ENCODE measurements at places on chromosomes 3 and 15.

GRCh38 chr3:172624999-172625398 is 85.9 kb downstream of the NCEH1 start:
- DNase-seq, result no peak

GRCh38 chr3:16481546-16481897 is 32.0 kb downstream of the RFTN1 start:
- no peak for DNase-seq

DNA sequence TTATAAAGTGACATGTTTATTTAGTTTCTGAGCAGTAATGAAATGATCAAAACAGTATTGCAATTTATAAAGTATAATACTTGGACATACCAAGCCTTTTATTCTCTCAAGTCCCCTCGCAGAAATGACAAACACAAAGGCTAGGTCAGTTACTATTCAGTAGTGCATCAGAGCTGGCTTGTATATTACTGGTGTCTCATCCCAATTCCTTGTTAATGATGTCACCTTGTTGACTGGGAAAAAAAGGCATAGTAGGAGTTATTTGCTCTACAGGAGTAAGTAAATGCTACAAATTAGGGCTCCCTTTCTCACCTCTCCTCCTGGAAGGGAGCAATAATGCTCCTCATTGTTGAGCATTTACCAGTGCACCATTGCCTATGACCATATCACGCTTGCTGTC is 317.6 kb downstream of the CHL1 start:
- DNase-seq, result no peak

- DNase-seq, result peak; percentile 77
These were observed 201.1 kb upstream of the LRRFIP2 start for GRCh38 chr3:37375184-37376127.

DNA sequence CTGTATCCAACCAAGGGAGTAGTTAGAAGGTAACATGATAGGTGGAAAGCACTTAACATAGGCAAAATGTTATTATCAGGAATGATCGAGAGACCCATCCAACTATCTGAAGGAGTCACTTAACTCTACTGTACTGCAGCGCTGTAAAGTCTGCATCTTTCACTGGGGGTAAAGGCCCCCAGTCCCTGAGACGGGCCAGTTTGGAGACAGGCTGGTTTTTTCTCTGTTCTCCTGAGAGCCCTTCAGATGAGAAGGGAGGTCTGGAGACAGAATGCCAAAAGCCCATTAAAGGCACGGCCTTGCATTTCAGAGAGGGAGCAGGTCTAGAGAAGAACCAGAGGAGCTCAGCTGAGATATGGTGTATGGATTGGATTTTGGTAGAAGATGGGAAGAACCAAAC is 71.3 kb upstream of the CGNL1 start:
- peak; percentile 10 for DNase-seq

- DNase-seq, result no peak
These were observed 9.1 kb downstream of the RAMAC start for GRCh38 chr15:82995076-82995475.

DNA sequence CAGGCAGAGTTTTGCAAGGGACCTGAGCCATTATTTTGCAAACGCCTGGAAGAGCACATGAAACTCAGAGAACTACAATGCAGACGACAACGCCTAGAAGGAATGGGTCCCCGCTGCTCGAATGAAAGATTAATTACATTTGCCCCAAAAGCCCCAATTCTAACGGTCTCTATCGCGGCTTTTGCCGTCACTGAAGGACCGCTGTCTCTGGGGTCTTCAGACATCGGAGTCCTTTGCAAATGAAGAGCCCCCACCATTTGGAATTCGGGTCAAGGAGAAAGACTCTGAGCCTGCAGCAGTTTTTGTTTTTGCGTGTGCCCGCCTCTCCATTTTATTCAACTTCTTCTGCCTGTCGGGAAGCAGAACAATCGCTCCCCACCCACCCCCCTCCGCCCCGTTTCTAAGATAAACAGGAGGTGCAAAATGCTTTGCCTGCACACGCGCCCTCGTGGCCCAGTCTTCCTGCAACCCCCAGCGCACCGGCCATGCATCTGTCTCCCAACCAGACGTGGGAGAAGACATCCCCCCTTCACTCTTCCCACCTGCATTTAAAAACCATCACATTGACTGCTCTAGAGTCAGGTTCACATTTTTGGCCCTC is 13.5 kb downstream of the SOX2 start:
- DNase-seq, result no peak

DNA sequence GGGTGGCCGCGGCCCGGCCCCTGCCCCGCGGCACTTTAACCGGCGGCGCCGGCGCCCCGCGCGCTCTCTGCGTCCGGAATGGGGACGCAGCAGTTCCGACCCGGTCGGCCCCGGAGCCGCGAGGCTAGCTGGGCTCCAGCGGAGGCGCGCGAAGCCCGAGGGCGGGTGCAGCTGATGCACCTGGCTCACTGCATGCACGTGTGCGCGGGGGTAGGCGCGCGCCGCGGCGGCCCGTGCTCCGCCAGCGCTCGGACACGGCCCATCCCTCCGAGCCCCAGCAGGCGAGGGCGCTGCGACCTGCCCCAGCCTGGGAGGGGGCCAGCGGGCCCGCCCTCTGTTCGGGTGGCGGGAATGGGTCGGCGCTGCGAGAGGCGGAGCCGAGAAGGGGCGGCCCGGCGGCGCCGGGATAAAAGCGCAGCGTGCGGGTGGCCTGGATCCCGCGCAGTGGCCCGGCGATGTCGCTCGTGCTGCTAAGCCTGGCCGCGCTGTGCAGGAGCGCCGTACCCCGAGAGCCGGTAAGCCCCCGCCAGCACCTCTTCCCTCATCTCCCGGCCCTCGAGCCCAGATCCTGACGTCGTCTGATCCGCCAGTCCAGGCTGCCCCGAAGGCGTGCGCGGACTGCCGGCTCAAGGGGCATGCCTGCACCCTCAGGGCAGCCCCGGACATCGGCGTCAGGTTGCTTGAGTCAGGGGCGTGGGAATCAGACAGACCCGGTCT is at the start of the genes CHDH and IL17RB:
Gene CHDH (minus strand): TSS at position 286 of the 717 bp plus-strand sequence. CDS start 22,411 bp downstream, outside the sequence.
Gene IL17RB (plus strand): TSS at position 435 of the 717 bp plus-strand sequence. CDS start 21 bp downstream, at position 456.
- peak; percentile 77 for DNase-seq

DNA sequence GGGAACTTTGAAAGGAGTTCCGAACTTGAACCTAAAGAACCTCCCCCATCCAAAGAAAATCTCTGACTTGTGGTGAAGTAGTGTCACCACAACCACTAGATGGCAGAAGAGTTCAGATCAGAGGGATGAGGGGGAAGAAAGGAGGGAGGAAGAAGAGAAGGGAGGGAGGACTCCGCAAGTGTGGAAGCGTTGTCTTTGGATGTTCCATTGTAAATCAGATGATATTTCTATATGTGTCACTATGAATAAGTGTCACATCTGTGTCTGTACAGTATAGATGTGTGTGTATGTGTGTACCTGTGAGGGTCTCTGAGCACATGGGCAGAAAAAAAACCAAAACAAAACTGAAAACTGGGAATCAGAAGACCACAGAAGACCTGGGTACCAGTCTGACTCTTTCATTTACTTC is 16.9 kb downstream of the SLC24A1 start:
- DNase-seq, result no peak

- no peak for DNase-seq
These were observed 11.2 kb upstream of the KPNA4 start for GRCh38 chr3:160576621-160577020.

- no peak for DNase-seq
These were observed 18.7 kb downstream of the STARD9 start for GRCh38 chr15:42594095-42594494.

DNA sequence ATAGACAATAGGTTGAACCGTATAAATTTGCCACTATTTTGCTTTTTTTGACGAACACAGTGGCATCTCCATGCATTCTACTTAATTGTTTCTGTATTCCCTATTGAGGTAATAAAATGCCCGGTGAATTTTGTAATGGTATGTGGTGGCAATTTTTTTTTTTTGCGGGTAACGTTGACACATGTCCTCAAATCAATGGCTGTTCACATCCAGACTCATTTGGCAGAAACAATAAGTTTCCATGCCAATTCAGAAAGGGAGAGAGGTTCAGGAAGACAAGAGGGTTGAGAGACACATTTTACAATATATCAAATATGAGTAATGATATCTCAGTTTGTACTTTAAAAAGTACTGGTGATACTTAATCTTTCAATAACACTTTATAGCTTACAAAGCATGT is 463.9 kb downstream of the WDR72 start:
- no peak for DNase-seq

GRCh38 chr3:129954514-129954913 is 20.0 kb upstream of the TRH start:
- no peak for DNase-seq

DNA sequence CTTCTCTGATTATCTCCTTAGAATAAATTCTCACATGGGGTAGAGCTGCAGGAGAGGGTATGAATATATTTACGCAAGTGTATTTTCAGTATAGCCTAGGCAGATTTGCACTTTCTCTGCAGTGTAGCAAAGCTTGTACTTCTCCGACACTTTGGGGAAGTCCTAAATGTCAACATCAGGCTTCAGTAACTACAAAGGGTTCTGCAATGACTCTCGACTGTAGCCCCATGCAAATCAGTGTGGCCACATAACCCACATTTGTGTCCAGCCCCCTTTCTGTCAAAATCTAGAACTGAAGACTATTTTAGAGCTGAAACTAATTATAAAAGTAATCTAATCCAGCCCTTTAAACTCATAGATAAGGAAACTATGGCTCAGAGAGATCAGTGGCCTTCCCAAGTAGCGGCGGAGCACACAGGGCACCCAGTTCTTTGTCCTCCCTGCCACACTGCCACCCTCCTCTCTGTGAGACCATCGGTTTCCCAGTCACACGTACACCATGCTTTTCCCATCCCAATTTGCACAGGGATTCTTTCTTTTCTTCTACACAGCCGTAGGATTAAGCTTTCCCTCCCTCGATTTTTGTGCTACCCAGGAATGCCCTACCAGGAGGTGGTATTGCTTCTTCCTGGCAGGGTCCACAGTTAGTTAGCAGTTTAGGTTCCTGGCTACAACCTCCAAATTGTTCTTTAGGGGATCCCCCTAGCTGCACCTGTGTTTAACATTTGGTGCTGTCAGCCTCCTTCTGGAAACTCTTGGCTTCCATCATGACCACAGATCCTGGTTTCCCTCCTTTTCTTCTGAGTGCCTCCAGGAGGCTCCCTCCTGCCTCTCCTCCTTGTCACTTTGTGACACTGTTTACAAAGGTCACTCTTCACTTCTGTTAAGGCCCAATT is 22.9 kb downstream of the MRAS start:
- DNase-seq, result no peak

GRCh38 chr3:26989037-26989436 is 366.5 kb downstream of the LRRC3B start:
- no peak for DNase-seq

DNA sequence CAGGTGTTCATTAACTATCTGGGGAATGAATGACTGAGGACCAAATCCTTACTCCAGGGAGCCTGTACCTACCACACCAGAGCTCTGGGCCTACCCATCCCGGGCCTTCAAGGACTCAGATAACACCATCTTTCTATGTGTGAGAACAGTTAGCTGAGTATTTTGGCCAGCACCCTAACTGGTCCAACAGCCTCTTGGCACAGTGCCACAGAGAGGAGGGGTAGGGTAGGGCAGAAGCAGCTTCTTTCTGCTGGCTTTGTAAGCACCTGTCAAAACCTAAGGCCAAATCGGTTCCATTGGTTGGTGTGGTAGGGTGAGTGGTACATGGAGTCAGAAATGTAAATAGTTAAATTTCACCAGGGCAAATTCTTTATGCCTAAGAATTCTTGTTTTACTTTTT is 26.7 kb downstream of the ISL2 start:
- no peak for DNase-seq
